Stomach (tissue), 19 donors: ENCODE measurements at places on chromosomes 3 and 15. TPM values are rescaled to one million over a fixed set of nuclear protein-coding genes. Genes with fewer than 3 reads are reported as not detected.
A peak's percentile ranks its signal among the peaks of the same experiment; 100 is the strongest.

DNA sequence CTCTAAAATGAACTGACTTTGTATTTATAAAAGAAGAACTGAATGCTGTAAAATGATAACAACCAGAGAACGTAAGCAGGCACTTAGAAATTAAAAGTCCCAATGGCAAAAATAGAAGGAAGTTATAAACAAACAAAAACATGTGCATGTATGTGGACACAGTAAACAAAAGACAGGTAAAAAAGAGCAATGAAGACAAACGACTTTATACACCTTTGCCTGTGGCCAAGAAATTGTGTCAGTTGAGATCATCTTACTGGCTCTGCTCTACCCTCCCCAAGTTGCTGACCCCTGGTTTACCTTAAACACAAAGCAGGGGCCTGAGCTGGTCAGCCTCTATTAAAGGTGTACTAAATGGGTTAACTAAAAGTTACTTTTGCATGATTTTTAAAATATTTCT is 41.7 kb upstream of the GP5 start:
- no peak for DNase-seq
- no peak overlapping the region for H3K4me3 ChIP-seq
- peak overlapping the region; percentile 42 for H3K27ac ChIP-seq
- peaks cover 85% of the 10 kb centered on the region for H3K36me3 ChIP-seq
- H3K27me3 ChIP-seq: no peaks in the 10 kb centered on the region

The TIGIT gene
- 0.29 TPM for total RNA-seq

GRCh38 chr15:89808160-89808870 is 6.3 kb downstream of the ANPEP start:
- DNase-seq: no peak
- H3K4me3 ChIP-seq: no peak overlapping the region
- peaks cover 6% of the 10 kb centered on the region for H3K27me3 ChIP-seq
- H3K36me3 ChIP-seq: no peaks in the 10 kb centered on the region
- H3K4me1 ChIP-seq: peaks cover 29% of the 10 kb centered on the region

DNA sequence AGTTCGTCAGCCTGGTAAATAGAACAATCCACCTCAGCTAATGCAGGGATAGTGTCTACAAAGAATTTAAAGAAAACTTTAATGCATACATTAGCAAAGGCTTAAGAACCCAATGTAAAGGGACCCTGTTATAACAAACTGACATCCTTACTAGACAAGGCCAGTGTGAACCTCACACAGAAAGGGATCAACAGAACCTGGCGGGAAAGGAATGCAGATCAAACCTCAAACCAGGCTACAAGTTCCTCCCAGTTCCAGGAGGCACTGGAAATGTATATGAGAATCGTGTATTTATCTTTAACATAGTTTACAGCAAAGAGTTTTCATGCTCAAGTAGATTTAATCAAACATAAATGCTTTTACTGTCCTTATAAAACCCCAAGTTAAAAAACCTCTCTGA is 37.6 kb upstream of the ATP11B start:
- H3K4me1 ChIP-seq: no peaks in the 10 kb centered on the region
- no peak overlapping the region for H3K4me3 ChIP-seq
- H3K27me3 ChIP-seq: no peaks in the 10 kb centered on the region

GRCh38 chr15:31149987-31150386 is 48.5 kb upstream of the TRPM1 start:
- no peaks in the 10 kb centered on the region for H3K27me3 ChIP-seq
- no peak overlapping the region for H3K27ac ChIP-seq
- no peaks in the 10 kb centered on the region for H3K4me1 ChIP-seq
- no peak for DNase-seq
- no peak overlapping the region for H3K4me3 ChIP-seq
- no peaks in the 10 kb centered on the region for H3K36me3 ChIP-seq

DNA sequence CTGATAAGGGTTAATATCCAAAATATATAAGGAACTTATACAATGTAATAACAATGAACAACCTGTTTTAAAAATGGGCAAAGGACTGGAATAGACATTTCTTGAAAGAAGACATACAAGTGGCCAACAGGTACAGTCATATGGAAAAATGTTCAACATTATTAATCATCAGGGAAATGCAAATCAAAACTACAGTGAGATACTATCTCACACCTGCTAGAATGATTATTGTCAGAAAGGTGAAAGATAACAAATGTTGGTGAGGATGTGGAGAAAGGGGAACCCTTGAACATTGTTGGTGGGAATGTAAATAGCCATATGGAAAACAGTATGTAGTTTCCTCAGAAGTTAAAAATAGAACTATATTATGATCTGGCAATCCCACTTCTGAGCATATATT is 20.4 kb downstream of the GOLM2 start:
- no peaks in the 10 kb centered on the region for H3K27me3 ChIP-seq
- peaks cover 12% of the 10 kb centered on the region for H3K4me1 ChIP-seq
- DNase-seq: no peak

The FHIT gene
- 1.8 TPM for total RNA-seq

GRCh38 chr3:47004369-47005211 is 25.1 kb downstream of the NBEAL2 start:
- no peak for DNase-seq
- peaks cover 4% of the 10 kb centered on the region for H3K4me1 ChIP-seq
- H3K36me3 ChIP-seq: peaks cover 99% of the 10 kb centered on the region
- H3K4me3 ChIP-seq: no peak overlapping the region
- H3K27ac ChIP-seq: no peak overlapping the region

- no peaks in the 10 kb centered on the region for H3K27me3 ChIP-seq
- no peak overlapping the region for H3K27ac ChIP-seq
- H3K4me1 ChIP-seq: no peaks in the 10 kb centered on the region
- H3K36me3 ChIP-seq: no peaks in the 10 kb centered on the region
- DNase-seq: no peak
These were observed 155.7 kb downstream of the NEK10 start for GRCh38 chr3:27213450-27213849.

- peaks cover 10% of the 10 kb centered on the region for H3K4me1 ChIP-seq
- no peaks in the 10 kb centered on the region for H3K27me3 ChIP-seq
- no peak overlapping the region for H3K27ac ChIP-seq
- peak overlapping the region; percentile 47 for H3K4me3 ChIP-seq
These were observed 28.1 kb downstream of the NR1I2 start for GRCh38 chr3:119810018-119810435.

DNA sequence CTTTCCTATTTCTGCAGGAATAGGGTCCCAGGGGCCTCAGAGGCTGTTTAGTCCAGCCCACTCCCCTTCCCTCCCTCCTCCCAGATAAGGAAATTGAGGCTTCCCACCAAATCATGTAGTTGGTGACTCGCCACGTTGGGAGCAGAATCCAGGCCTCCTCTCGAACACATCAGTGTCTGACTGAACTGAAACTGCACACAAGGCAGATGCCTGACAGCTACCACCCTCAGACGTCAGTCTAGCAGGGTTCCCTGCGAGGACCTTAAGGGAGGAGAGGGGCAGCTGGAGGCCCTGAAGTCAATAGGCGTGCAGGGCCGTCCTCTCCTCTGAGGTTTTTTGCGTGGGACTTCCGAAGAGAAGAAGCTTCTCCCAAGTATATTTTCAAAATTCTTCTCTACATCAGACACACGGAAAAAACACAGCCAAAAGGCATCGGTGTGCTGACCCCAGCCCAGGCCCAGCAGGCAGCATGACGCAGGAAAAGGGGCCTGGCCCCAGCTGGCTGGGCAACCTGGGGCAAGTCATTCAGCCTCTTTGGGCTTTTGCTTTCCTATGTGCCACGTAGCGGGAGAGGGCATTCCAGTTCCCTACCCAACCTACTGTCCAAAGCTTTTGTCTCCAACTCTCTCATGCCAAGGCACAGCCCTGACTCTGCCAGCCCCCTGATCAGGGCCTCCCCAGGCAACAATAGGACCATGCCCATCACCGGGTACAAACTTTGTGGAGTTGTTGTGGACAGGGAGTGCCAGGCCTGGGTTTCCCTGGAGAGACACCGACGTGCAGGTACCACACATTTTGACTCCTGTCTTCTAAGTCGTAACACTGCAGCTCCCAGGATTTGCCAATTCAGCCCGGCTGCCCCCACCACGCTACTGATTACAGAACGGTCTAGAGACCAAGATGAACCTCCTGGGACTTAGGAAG is 283.1 kb downstream of the XXYLT1 start:
- H3K4me1 ChIP-seq: no peaks in the 10 kb centered on the region
- no peak for DNase-seq
- H3K36me3 ChIP-seq: no peaks in the 10 kb centered on the region
- H3K27me3 ChIP-seq: no peaks in the 10 kb centered on the region
- H3K4me3 ChIP-seq: no peak overlapping the region

GRCh38 chr3:46206282-46207015 is 1.7 kb downstream of the CCR1 start:
- H3K27me3 ChIP-seq: no peaks in the 10 kb centered on the region
- no peaks in the 10 kb centered on the region for H3K36me3 ChIP-seq
- peak overlapping the region; percentile 70 for H3K27ac ChIP-seq
- no peaks in the 10 kb centered on the region for H3K4me1 ChIP-seq
- DNase-seq: no peak

- peaks cover 20% of the 10 kb centered on the region for H3K4me1 ChIP-seq
- H3K36me3 ChIP-seq: no peaks in the 10 kb centered on the region
- H3K27me3 ChIP-seq: no peaks in the 10 kb centered on the region
- H3K4me3 ChIP-seq: no peak overlapping the region
These were observed 88.1 kb upstream of the TGFBR2 start for GRCh38 chr3:30518181-30518864.

- H3K27me3 ChIP-seq: no peaks in the 10 kb centered on the region
- no peak overlapping the region for H3K4me3 ChIP-seq
- no peak overlapping the region for H3K27ac ChIP-seq
- H3K4me1 ChIP-seq: no peaks in the 10 kb centered on the region
- no peak for DNase-seq
- no peaks in the 10 kb centered on the region for H3K36me3 ChIP-seq
These were observed 213.6 kb downstream of the GAP43 start for GRCh38 chr3:115836944-115837343.

The KNG1 gene
- total RNA-seq: not detected

DNA sequence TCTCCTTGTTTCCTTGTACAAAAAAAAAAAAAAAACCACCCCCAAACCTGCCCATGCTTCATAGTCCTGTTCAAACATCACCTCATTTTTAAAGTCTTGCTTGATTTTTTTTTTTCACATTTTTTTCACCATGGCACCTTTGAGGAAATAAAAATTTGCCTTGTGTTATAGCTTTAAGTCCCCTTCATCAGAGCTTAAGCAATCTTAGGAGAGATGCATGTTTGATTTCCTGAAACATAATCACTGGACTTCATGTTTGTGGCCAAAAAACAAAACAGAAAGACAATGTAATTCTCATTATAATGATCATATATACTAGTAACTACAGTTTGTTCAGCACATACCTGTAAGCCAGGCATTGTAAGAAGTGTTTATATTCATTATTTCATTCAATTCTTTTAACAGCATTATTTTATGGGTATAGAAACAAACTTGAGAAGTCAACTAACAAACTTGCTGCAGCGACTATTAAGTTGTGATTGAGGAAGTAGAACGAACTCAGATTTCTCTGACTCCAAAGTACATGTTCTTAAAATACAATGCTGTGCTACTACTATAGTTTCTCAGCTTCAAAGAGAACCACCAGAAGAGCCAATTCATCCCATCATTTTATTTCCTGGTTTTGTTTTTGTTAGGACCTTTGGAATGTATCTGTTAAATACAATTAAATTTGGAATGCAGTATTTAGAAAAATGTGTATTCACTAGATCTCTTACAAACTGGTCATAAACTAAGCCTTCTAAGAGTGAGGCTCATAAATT is 203.8 kb downstream of the TCF12 start:
- peaks cover 9% of the 10 kb centered on the region for H3K36me3 ChIP-seq
- H3K27ac ChIP-seq: no peak overlapping the region
- no peak for DNase-seq
- peaks cover 25% of the 10 kb centered on the region for H3K4me1 ChIP-seq
- H3K4me3 ChIP-seq: no peak overlapping the region

DNA sequence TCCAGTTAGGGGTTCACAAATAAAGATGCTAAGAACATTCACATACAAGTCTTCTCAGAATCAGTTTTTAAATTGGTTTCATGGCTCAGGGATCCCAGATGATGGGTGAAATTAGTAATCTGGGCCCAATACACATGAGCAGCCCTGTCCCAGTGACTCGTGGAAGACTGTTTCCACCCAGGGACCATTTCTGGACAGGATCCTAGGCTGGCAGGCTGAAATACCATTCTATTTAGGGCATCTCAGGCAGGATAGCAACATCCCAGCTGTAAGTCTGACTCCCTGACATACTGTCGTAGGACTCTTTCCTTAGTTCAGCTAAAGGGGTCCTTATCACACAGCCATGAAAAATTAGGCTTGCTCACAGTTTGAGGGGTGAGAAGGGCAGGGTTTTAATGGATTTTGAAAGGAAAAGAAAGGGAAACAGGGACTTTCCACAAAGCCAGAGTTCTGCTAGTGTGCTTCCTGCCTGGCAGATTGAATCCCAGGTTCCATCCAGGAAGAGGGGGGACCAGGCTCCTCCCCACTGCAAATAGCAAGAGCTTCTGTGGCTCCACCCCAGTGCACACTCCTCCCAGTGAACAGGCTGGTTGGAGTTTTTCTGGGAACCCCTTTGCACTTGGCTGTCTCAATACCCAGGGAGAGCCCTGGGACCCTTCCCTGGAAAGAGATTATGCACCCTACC is 41.3 kb upstream of the LYZL4 start:
- peak overlapping the region; percentile 46 for H3K27ac ChIP-seq
- H3K27me3 ChIP-seq: no peaks in the 10 kb centered on the region
- DNase-seq: no peak

GRCh38 chr3:9316881-9317361 is 45.9 kb upstream of the THUMPD3 start:
- H3K27me3 ChIP-seq: no peaks in the 10 kb centered on the region
- peak overlapping the region; percentile 71 for H3K27ac ChIP-seq
- H3K4me3 ChIP-seq: peak overlapping the region; percentile 35
- peaks cover 8% of the 10 kb centered on the region for H3K4me1 ChIP-seq

GRCh38 chr15:30056166-30056565 is 26.6 kb upstream of the GOLGA8J start:
- H3K27ac ChIP-seq: no peak overlapping the region
- H3K4me3 ChIP-seq: no peak overlapping the region
- H3K36me3 ChIP-seq: no peaks in the 10 kb centered on the region
- H3K27me3 ChIP-seq: no peaks in the 10 kb centered on the region
- H3K4me1 ChIP-seq: no peaks in the 10 kb centered on the region

GRCh38 chr3:17355591-17355990 is 386.8 kb downstream of the TBC1D5 start:
- H3K4me1 ChIP-seq: no peaks in the 10 kb centered on the region
- no peaks in the 10 kb centered on the region for H3K36me3 ChIP-seq
- DNase-seq: no peak
- no peaks in the 10 kb centered on the region for H3K27me3 ChIP-seq

- H3K27ac ChIP-seq: no peak overlapping the region
- H3K27me3 ChIP-seq: no peaks in the 10 kb centered on the region
- H3K4me3 ChIP-seq: no peak overlapping the region
- H3K36me3 ChIP-seq: no peaks in the 10 kb centered on the region
- no peak for DNase-seq
These were observed 21.6 kb downstream of the SPTBN5 start for GRCh38 chr15:41872166-41872747.

The SCN5A gene
- total RNA-seq: 1.1 TPM

The KNSTRN gene
- total RNA-seq: 4.0 TPM

GRCh38 chr3:54846119-54846518 is 81.7 kb downstream of the LRTM1 start:
- no peak overlapping the region for H3K27ac ChIP-seq
- DNase-seq: no peak
- no peaks in the 10 kb centered on the region for H3K36me3 ChIP-seq
- H3K4me3 ChIP-seq: no peak overlapping the region

The CCDC13 gene
- 0.58 TPM for total RNA-seq

The DALRD3 gene
- total RNA-seq: 47.1 TPM
